Body of pancreas (tissue), 4 donors: ENCODE measurements at places on chromosomes 3 and 15. TPM values are rescaled to one million over a fixed set of nuclear protein-coding genes. Genes with fewer than 3 reads are reported as not detected.
A peak's percentile ranks its signal among the peaks of the same experiment; 100 is the strongest.

FANCD2 gene
- 1.0 TPM for total RNA-seq

MCF2L2 gene
- total RNA-seq: not detected

SAMMSON gene
- not detected for total RNA-seq

TNNC1 gene
- 10.4 TPM for total RNA-seq

CRABP1 gene
- total RNA-seq: 1.6 TPM

DNA sequence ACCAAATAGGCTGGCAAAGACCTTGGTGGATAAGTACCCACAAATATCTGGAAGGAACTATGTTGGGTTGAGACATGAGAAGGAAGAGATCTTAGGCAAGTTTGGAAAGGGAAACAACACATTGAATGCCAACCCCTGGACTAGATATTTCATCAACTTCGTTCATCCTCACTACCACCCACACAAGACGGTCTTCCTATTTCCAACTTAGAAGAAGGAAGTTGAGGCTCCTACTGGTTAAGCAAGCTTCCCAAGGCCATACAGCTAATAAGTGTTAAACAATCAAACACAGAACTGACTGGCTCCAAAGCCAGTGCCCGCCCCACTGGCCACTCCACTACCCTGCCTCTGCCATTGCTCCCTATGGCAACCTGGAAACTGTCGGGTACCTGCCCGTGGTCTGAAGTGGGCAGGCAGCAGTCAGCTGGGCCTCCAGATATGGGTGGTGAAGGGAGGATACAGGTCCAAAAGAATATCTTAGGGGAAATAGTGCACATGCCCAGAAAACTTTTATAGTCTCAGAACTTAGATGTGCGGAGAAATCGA is 94.9 kb downstream of the LIPC start:
- H3K4me1 ChIP-seq: peaks cover 66% of the 10 kb centered on the region
- no peaks in the 10 kb centered on the region for H3K27me3 ChIP-seq
- H3K4me3 ChIP-seq: no peak overlapping the region
- H3K36me3 ChIP-seq: no peaks in the 10 kb centered on the region

GRCh38 chr3:109098079-109098644 is 19.8 kb downstream of the MORC1 start:
- H3K4me3 ChIP-seq: no peak overlapping the region
- DNase-seq: peak; percentile 22
- no peaks in the 10 kb centered on the region for H3K27me3 ChIP-seq
- H3K27ac ChIP-seq: no peak overlapping the region
- H3K36me3 ChIP-seq: no peaks in the 10 kb centered on the region

DNA sequence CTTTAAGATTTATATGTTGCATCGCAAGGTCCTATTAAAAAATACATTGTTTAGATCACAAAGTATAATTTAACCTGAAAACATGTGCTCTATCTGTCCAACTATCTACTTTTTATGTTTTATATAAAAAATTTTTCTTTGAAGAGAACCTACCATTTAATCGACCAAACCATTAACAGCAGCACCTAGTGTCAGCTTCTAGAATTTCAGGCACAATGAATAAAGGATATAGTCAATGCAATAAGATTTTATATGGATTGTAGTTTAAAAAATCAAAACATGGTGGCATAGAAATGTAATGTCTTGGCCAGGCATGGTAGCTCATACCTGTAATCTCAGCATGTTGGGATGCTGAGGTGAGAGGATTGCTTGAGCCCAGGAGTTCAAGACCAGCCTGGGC is 313.7 kb downstream of the GAP43 start:
- no peak overlapping the region for H3K27ac ChIP-seq
- H3K36me3 ChIP-seq: no peaks in the 10 kb centered on the region
- H3K4me3 ChIP-seq: no peak overlapping the region

- peak; percentile 59 for DNase-seq
- no peaks in the 10 kb centered on the region for H3K27me3 ChIP-seq
- H3K36me3 ChIP-seq: no peaks in the 10 kb centered on the region
- H3K4me3 ChIP-seq: peak within 1 kb of the TSS; percentile 40
- peaks cover 41% of the 10 kb centered on the region for H3K4me1 ChIP-seq
Measured at GRCh38 chr15:66293419-66294156, at the start of gene DIS3L. DIS3L (plus strand) TSS chr15:66293568; CDS start chr15:66293597, 29 bp downstream.

DNA sequence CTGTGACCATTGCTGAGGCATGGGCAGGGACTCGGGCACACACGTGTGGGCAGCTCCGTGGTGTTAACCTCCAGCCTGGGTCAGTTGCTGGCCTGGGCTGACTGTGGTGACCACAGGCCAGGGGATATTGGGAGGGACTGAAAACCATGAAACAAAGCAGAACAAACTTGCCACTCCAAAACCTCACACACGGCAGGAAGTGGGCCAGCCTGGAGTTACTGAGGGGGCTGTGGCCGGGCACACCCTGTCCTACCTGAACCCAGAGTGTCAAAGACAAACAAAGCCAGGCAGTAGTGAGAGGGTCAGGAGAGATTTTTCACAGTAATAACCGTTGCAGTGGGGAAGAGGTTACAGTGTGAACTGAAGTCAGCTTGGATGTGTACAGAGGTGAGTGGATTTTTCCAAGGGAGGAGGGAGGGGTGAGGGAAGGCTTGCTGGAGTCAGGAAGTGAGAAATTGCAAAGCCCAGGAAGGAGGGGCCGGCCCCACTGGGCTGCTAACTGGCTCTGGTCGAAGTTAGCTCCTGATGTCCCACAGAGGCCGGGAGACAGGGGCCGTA is 40.0 kb upstream of the ATP10A start:
- H3K4me1 ChIP-seq: no peaks in the 10 kb centered on the region
- no peak overlapping the region for H3K27ac ChIP-seq
- DNase-seq: no peak
- no peak overlapping the region for H3K4me3 ChIP-seq

DNA sequence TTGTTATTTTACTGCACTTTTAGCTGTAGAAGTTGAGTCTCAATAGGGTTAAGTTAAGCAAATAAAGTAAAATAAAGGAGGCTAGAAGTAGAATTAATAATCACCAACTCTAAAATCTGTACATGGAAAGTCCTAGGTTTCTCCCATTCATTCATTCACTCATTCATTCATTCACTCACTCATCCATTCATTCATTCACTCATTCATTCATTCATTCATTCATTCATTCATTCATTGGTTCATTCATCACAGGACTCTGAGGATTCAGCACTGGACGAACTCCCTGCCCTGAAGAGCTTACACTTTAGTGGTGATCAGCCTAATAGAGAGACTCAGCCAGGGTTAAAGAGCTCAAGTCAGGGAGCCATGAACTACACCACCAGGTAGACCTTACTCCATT is 4.5 kb upstream of the LSG1 start:
- H3K4me3 ChIP-seq: no peak overlapping the region
- no peak for DNase-seq
- H3K27ac ChIP-seq: no peak overlapping the region
- H3K36me3 ChIP-seq: no peaks in the 10 kb centered on the region
- H3K4me1 ChIP-seq: no peaks in the 10 kb centered on the region

- no peaks in the 10 kb centered on the region for H3K27me3 ChIP-seq
- no peak for DNase-seq
- no peaks in the 10 kb centered on the region for H3K36me3 ChIP-seq
- H3K27ac ChIP-seq: no peak overlapping the region
Measured at GRCh38 chr3:41751597-41751996, 210.3 kb downstream of the ULK4 start.

GRCh38 chr3:14352002-14352627 is 50.3 kb upstream of the SLC6A6 start:
- H3K4me1 ChIP-seq: no peaks in the 10 kb centered on the region
- H3K27ac ChIP-seq: no peak overlapping the region
- DNase-seq: no peak
- no peaks in the 10 kb centered on the region for H3K27me3 ChIP-seq

DNA sequence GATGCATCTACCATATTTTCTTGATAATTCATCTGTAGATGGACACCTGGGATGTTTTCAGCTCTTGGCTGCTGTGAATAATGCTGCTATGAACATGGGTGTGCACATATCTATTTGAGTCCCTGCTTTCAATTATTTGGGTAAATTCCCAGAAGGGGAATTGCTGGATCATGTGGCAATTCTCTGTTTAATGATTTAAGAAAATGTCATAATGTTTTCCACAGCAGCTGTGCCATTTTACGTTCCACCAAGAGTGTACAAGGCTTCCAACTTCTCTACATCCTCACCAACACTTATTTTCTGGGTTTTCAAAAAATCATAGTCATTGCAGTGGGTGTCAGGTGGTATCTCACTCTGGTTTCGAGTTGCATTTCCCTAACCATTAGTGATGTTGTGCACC is 64.4 kb downstream of the NSMCE3 start:
- no peaks in the 10 kb centered on the region for H3K27me3 ChIP-seq
- no peak overlapping the region for H3K4me3 ChIP-seq
- no peak overlapping the region for H3K27ac ChIP-seq
- H3K36me3 ChIP-seq: no peaks in the 10 kb centered on the region
- DNase-seq: no peak

GRCh38 chr3:44842376-44842775 is 19.3 kb upstream of the TMEM42 start:
- no peak overlapping the region for H3K4me3 ChIP-seq
- no peaks in the 10 kb centered on the region for H3K27me3 ChIP-seq

GRCh38 chr3:79898907-79899306 is 131.1 kb upstream of the ROBO1 start:
- H3K4me1 ChIP-seq: no peaks in the 10 kb centered on the region
- H3K27ac ChIP-seq: no peak overlapping the region
- no peak overlapping the region for H3K4me3 ChIP-seq
- no peaks in the 10 kb centered on the region for H3K36me3 ChIP-seq
- DNase-seq: no peak

DNA sequence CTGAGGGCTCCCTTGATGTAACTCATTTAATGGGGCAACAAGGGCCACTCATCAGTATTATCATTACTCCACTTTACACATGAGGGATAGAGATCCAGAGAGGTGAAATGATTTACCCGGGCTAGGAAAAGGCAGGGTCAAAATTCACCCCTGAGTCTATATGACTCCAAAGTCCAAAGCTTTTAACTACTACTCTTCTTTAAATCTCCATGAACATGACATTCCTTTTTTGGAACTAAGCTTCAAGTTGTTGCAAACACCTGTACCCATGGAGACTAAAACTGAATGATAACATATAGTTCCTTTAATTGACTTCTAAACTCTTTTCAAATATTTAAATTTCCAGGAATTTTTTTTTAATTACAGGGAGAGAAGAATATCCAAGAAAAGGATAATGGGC is 292.9 kb upstream of the GADL1 start:
- H3K36me3 ChIP-seq: no peaks in the 10 kb centered on the region
- H3K27ac ChIP-seq: no peak overlapping the region
- no peak for DNase-seq
- no peak overlapping the region for H3K4me3 ChIP-seq

GRCh38 chr15:65796610-65797078 is 4.6 kb upstream of the DENND4A start:
- H3K27ac ChIP-seq: no peak overlapping the region
- H3K4me1 ChIP-seq: peaks cover 19% of the 10 kb centered on the region
- no peak for DNase-seq
- H3K27me3 ChIP-seq: no peaks in the 10 kb centered on the region

DNA sequence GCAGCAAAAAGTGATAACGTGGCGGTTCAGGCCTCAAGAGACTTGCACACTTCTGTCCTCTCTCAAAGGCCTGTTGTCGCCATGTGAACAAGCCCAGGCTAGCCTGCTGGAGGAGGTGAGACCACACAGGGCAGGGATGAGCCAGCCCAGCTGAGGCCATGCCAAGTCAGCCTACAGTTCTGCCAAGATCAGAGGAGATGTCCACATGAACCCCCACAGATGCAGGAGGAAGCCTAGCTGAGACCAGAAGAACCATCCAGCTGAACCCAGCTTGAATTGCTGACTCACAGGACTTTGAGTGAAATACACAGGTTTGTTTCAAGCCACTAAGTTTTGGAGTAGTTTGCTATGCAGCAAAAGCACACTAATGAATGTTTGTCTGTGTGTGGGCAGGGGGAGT is 50.3 kb upstream of the SEC13 start:
- H3K4me1 ChIP-seq: no peaks in the 10 kb centered on the region
- no peaks in the 10 kb centered on the region for H3K27me3 ChIP-seq
- H3K4me3 ChIP-seq: no peak overlapping the region
- H3K27ac ChIP-seq: no peak overlapping the region
- no peak for DNase-seq

DNA sequence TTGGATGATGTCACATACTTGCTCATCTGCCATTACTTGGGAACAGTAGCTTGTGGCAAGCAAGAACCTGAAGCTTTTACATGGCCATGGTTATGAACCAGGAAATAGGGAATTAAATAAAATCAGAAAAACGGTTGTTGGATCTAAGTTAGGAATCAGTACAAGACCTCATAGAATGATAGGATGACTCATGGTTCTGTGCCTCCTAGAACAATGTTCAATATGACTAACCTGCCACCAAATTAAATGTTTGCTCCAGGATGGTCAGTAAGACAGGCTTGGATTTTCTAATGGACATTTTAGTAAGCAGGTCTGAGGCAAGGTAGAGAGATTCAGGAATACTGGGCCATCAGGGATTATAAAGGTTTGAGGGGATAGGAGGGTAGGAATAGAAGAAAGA is 218.9 kb downstream of the PLOD2 start:
- no peaks in the 10 kb centered on the region for H3K27me3 ChIP-seq
- no peaks in the 10 kb centered on the region for H3K36me3 ChIP-seq
- no peak overlapping the region for H3K27ac ChIP-seq
- no peak for DNase-seq
- no peak overlapping the region for H3K4me3 ChIP-seq

DNA sequence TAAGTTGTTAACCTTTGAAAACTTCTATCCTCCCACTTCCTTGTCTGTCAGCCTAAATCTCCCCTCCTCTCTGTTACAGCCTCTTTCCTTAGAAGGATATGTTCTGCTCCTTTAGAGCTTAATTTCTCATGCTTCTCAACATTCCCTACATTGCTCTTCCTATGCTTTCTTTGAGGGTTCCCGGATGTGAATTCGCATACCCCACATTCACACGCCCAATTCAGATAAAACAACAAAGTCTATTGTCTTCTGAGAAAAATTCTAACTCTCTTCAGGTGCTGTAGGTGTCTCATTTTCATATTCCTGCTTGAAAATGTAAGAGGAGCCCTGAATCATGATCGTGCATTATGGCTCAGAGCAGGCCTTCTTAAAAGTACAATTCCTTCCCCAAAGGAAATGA is 171.8 kb upstream of the DPH6 start:
- no peaks in the 10 kb centered on the region for H3K4me1 ChIP-seq
- no peak overlapping the region for H3K27ac ChIP-seq
- no peaks in the 10 kb centered on the region for H3K36me3 ChIP-seq
- DNase-seq: no peak

DNA sequence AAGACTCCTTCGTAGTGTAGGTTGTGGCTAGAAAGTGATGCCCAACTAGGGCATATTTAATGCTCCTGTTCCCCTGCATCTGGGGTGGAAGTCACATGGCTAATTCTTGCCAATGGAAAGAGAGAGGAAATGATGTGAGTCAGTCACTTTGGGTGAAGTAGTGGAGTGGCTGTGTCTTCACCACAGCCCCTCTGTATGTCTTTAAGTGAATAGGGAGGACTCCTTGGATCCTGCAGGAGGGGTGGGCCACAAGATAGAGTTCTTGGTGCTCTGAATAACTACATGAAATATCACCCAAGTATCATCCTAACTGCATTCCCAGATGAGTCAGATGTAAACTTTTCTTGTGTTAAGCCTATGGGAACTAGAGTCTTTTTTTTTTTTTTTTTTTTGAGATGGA is 17.8 kb upstream of the MB21D2 start:
- no peak overlapping the region for H3K27ac ChIP-seq
- H3K4me3 ChIP-seq: no peak overlapping the region
- no peaks in the 10 kb centered on the region for H3K4me1 ChIP-seq
- no peaks in the 10 kb centered on the region for H3K36me3 ChIP-seq

- DNase-seq: no peak
- H3K36me3 ChIP-seq: no peaks in the 10 kb centered on the region
- peaks cover 24% of the 10 kb centered on the region for H3K4me1 ChIP-seq
- no peak overlapping the region for H3K27ac ChIP-seq
- no peak overlapping the region for H3K4me3 ChIP-seq
Measured at GRCh38 chr15:39124553-39125171, 456.2 kb upstream of the THBS1 start.
